IMR-90 (cell line): ENCODE measurements at places on chromosomes 3 and 15.

DNA sequence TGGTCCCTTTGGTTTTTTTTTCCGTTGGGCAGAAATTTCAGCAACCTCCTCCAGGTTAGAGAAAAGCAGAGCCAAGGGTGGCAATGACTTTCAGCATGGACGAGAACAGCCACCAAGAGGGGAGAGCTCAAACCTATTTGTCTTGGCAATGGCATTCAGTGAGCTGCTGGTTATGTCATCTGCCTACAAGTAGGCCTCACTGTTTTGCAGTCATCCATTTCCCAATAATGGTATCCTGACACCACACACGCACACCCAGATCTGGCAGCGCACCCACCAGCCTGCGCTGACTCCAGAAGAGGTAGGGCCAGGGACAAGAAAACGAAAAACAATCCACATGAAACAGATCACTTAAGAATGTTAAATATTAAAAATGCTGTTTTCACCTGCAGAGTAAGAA, 92.3 kb downstream of the MAGI1 start:
- peak; percentile 37 for DNase-seq

- DNase-seq: peak; percentile 24
Measured at GRCh38 chr15:45795440-45796069, 160.7 kb downstream of the SQOR start.

DNA sequence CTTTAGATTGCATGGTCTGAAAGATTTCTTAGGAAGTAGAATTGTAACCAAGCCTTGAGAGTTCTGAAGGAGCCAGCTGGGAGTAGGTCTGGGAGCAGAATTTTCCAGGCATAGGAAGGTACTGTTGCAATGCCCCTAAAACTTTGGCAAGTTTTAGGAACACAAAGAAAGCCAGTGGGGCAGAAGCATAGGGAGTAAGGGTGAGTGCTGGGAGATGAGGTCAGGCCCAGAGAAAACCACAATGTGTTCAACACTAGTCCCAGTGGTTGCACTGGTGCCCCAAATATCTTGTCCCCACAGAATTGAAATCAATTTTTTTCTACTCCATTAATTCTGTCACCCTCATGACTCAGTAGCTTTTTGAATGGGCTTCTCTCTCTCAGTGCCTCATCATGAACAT, 120.7 kb upstream of the GALNT15 start:
- DNase-seq: no peak

- DNase-seq: peak; percentile 20
Measured at GRCh38 chr3:33659856-33660434, 58.1 kb downstream of the CLASP2 start.

DNA sequence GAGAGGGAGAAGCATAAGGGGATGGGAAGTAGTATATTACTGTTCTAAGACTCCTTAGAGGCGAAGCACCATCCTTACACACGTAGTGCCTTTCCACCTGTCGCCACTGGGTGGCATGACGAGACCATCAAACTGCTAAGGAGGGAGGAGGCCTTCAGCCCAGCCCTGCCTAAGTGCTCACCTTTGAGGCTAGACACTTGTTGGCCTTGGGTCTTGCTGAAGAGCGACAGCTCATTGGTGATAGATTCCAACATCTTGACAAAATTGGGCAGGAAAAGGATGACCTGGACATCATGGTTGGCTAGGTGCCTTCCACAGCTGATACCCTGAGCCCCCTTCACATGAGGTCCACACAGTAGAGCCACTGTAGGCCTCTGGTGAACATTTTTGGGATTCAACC, 19.6 kb downstream of the CLK3 start:
- DNase-seq: peak; percentile 61

DNA sequence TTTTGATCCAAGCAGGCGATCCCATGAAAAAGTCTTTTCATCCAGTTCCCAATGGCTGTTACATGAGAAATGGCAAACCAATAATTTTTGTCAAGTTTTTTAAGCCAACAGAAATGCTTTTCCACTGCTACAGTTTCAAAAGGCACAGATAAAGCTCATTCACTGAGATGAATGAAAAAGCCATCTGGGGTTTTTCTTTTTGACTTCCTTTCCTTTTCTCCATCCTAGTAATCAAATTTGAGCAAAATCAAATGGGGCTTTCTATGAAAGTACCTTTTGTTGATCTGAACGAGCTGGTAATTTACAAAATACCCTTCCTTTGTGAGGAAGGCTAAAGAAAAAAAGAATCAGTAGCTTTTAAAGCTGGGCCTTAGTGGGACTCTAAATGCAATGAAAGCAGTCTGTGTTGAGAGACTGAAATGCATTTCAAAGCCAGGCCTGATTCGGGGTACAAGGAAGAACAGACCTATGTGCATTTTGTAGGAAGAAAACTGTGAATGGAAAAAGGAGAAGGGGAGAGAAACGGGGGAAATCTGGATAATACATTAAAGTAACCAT, 185.2 kb upstream of the DNAJC19 start:
- no peak for DNase-seq

DNA sequence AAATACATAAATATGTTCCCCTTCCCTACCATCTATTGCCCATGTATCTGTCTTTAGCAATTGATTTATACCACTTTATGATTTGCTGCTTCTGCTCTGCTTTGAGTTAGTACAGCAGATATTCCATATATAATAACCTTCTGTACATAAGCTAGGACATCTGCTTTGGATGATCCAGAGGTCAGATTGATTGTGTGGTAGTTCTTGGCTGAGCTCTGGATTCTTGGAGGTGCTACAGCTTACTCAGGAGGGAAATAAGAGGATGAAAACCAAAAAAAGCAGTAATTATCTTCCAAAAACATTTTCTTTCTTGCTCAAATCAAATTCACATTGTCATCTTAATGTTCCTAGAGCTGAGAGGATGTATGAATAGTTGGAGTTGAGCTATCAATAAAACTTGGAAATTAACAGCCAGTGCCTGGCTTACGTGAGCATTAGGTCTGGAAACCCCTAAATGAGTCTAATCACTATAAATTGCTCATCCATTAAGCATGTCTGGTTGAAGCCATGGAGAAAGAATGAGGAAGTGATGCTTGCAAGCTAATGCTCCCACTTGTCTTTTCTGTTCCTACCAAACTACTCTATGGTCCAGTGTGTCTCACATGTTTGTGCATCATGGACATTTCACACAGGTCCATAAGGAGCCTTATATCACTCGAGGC, 36.3 kb upstream of the TMEM42 start:
- DNase-seq: peak; percentile 85

- no peak for DNase-seq
Measured at GRCh38 chr3:101281521-101282030, 38.8 kb downstream of the IMPG2 start.

GRCh38 chr15:98203872-98204660, 243.6 kb downstream of the ARRDC4 start:
- DNase-seq: no peak

GRCh38 chr3:49614936-49615335, 59.2 kb upstream of the APEH start:
- no peak for DNase-seq

DNA sequence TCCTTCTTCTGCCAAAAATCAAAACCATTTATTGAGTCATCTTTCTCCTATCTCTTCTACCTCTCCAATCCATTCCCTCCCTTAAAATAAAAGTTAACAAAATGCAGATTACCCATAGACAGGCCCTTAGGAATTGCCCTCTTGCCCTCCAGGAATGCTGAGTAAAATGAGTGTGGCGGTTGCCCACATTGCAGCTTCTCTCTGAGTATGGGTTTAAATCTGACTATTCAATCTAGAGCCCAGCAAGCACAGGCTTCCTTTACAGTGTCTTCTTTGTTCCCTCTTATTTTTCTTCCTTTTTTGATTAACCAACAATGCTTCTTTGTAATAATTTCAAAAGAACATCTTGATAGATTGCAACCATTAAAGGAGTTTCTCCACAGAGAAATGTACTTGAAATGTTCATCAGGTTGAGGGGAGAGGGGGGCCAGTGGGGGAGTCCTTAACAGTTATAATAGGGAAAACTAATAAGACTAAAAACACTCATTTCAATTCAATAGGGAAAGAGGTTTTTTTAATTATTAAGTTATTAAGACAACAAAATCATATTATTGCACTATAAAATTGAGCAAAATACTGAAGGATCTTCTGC, 135.3 kb upstream of the LMCD1 start:
- no peak for DNase-seq

DNA sequence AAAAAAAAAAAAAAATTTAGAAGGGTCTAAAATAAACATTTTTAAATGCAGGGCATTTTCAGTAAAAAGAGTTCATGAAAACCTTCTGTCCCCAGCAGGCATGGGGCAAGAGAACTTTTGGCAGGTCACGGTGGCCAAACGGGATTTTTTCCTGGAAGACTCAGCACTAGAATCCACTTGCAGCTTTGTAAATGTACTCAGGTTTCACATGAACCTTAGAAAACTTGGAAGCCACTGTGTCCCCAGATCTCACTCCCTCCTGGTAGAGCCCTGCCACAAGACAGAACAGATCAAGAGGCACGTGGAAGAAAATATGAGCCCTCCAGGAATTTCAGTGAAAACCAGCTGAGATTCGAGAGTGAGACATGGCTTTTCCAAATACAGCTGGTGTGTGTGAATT, 2.1 kb upstream of the GNB5 start:
- no peak for DNase-seq

DNA sequence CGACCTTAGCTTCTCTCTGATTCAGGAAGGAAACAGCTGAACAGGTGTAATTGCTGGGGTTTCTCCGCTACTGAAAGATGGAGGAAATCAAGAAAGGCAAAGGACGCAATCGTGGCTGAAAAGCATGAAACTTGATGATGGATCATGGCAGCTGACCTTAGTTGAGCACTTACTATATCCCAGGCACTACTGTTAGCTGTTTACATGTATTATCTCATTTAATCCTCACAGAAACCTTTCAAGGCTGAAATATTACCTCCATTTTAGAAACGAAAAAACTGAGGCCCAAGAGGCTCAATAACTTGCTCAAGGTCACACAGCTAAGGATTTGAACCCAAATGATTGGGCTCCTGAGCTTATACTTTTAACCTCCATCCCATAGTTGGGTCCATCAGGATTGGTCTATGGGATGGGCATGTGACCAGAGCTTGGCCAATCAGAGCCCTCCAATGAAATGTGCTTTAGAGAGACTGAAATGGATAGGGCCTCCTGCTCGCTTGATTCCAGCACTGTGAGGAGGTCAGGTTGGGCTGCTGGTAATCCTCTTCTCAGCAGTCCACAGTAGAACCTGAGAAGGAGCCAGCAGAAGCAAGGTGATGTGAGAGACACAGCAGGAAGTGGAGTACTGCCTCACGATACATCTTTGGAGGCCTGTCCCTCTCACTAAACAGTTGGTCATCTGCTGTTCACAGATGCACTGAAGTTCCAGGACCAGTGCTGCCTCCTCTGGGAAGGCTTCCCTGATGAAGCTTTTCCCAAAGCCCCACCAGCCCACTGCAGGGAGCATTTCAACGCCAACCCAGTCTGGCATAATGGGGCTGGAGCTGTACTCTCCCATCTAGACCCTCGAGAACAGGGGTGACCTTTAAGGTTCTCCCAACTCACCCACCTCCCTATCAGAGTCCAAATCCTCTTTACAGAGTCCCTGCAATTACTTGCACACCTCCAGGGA, 10.4 kb downstream of the CLN6 start:
- DNase-seq: no peak

- no peak for DNase-seq
Measured at GRCh38 chr15:95591886-95592285, 738.6 kb upstream of the NR2F2 start.

DNA sequence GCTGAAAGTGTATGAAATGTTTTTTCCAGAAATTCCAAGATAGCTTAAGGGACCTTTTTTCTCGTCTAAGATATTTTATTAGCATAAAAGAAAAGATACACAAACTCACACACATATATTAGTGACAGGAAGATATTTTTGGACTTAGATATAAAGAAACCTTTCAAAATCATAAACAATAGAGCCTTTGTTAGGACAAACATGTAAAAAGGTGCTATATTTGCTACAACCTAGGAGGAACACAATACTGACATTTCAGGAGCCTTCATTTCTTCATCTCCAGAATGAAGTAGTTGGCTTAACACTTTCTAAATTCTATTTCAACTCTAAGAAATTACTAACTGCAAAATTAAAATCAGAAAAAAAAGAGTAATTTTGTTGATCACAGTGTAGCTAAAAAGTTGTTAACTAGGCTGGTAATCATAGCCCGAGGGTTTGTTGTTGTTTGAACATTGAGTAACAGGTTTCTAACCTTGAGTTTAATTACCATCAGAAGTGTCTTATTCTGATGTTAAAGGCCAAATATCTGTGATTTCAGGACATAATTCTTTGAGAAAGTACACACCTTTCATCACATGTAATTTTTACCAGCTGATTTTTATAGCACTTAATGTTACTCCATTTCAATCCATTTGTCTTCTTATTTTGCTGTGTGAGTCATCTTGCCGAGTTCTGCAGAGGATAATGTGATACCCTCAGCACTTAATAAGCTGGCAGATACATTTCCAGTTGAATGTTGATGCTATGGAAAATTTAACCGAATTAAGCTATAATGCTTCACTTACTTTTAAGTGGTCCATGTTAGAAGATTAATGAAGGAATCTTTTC, 97.3 kb downstream of the MBNL1 start:
- peak; percentile 59 for DNase-seq

GRCh38 chr15:90364251-90364650, 12.2 kb downstream of the ZNF774 start:
- DNase-seq: peak; percentile 56

- DNase-seq: peak; percentile 63
Measured at GRCh38 chr15:65752151-65752700, 39.9 kb downstream of the DENND4A start.

DNA sequence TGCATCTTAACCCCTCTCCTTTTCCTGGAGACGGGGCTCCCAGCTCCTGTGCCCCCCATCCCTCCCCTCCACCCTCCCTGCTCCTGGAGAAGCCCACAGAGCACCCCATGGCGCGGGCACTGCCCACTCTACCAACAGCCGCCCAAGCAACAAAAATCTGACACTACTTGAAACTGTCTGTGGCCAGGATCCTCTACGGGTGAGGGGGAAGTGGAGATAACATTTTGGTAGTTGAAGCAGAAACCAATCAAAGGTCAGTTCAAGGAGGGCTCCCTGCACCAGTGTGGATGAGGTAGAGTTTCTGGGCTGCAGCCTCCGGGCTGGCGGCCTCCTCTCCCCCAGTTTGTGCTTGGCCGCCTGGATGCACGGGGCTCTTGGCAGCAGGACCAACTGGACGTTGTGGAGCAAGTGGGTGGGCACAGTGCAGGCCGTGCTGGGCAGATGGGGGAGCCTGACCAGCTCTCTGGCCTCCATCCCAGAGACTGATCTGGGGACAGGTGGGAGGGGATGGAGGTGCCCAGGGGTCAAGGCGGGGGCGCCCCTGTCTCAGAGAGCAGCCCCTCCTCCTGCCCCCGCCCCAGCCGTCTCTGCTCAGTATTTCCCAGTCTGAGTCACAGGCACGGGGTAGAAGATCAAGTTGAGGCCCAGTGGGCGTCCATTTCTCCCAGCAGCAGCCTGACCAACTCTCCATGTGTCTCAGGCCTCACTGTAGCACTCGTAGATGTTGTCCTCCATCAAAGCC, 12.8 kb downstream of the H1-8 start:
- DNase-seq: no peak
